ENCODE measurements at places on chromosomes 12 and 14.
A peak's percentile ranks its signal among the peaks of the same experiment; 100 is the strongest.

DNA sequence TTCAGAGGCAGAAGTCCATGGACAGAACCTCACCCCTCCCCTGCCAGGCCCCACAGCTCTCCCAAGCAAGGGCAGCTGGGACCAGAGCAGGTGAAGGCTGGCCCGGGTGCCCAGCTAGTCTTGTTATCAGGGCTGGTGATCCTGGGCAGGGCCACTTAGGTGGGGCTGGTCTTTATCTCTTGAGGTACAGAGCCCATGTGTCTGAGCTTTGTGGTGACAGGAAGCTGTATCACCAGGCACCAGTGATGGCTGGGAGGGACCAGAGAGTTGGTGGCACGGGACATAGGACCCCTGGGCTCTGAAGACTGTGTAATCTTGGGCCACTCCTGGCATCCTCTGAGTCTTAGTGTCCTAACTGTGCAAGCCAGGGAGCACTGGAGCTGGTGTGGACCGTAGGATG is 12.8 kb upstream of the HPD start:
- no peaks in the 10 kb centered on the region for H3K36me3 ChIP-seq
- DNase-seq: no peak
- no peak overlapping the region for H3K27ac ChIP-seq
- no peak overlapping the region for H3K4me3 ChIP-seq
- H3K27me3 ChIP-seq: no peaks in the 10 kb centered on the region

DNA sequence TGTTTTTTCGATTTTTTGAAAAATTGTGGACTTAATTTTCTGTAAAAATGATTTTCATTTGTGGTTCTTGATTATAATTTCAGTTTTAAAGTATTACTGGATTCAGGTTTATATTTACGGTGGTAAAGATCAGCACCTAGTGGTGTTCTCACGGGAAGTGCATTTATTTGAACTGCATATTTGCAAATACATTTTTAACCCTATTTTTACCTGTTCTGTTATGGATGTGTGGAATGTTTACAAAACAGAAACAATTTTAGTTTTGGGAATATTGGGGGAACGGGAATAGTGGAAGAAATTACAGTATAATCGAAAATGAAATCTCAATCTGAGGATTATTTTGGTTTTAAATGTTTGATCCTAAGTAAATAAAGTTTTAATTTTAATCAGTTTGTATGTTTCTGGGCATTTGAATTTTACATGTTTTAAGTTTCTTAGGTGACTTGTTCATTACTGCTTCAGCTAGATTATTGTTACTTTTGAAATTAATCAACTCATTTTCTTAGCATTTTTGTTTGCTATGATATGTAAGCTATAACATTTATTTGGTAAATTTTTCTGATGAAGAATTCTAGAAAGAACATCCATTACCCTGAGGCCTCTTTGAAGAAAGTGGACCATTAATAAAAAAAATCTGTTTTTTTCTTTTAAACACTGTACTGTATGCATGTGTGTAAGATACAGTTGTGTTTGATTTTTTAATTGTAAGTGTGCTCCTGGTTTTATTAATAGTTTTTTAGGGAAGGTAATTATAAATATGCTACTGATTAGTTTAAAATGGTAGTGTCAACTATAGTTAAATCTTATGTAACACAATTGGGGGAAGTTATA is 942 bp downstream of the ATF7IP start:
- H3K36me3 ChIP-seq: peaks cover 14% of the 10 kb centered on the region
- no peaks in the 10 kb centered on the region for H3K27me3 ChIP-seq
- H3K4me1 ChIP-seq: peaks cover 31% of the 10 kb centered on the region

GRCh38 chr12:133235401-133236112 is at the start of gene ANHX:
Gene ANHX (minus strand): TSS chr12:133235877. CDS start chr12:133234356, 1,521 bp downstream.
- no peak for DNase-seq
- H3K27me3 ChIP-seq: peaks cover 14% of the 10 kb centered on the region
- peaks cover 63% of the 10 kb centered on the region for H3K36me3 ChIP-seq
- H3K4me1 ChIP-seq: no peaks in the 10 kb centered on the region

- peaks cover 12% of the 10 kb centered on the region for H3K4me1 ChIP-seq
- peak; percentile 35 for DNase-seq
Observed at GRCh38 chr12:124928095-124928911, 13.9 kb upstream of the UBC start.

GRCh38 chr14:100771121-100771800 is 44.6 kb downstream of the DLK1 start:
- peaks cover 19% of the 10 kb centered on the region for H3K27me3 ChIP-seq
- DNase-seq: no peak
- H3K27ac ChIP-seq: no peak overlapping the region
- H3K4me1 ChIP-seq: no peaks in the 10 kb centered on the region
- H3K4me3 ChIP-seq: no peak overlapping the region

DNA sequence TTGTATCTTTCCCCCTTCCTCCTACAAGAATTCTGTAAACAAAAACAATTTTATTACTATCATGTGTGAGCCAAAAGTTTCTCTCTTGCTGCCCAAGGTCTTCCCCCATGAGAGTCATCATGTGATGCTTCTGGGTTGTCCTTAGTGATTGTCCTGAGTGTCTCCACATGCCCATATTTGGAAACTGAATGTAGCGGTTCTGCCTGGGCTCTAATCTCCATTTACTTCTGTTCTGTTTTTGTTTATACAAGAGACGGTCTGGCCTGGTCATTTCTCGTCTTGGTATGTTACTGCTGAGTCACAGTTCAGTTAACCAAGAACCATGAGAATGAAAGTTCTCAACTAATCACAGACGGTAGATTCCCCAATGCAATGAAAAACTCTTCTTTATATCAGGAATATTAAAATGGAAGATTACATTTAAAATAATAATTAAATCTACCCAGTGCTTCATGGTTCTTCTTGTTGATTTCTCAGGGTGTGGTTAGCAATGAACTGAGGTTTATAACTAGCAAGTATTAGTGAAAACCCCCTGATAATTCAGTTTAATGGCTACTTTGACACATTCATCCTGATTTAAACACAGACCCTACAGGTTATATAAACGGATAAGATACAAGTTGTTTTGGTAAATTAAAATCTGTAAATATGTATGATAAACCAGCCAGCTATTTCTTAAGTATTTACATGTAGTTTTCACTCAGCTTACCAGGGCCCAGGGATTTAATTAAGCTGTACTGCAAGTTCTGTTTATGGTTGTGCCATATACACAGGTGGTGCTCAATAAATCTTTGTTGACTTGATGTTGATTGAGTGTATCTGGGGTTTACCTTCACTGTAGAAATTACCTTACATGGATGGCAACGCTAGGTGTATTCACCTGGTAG is 81.1 kb downstream of the PELI2 start:
- H3K27ac ChIP-seq: no peak overlapping the region
- H3K36me3 ChIP-seq: no peaks in the 10 kb centered on the region
- no peaks in the 10 kb centered on the region for H3K27me3 ChIP-seq
- DNase-seq: no peak

DNA sequence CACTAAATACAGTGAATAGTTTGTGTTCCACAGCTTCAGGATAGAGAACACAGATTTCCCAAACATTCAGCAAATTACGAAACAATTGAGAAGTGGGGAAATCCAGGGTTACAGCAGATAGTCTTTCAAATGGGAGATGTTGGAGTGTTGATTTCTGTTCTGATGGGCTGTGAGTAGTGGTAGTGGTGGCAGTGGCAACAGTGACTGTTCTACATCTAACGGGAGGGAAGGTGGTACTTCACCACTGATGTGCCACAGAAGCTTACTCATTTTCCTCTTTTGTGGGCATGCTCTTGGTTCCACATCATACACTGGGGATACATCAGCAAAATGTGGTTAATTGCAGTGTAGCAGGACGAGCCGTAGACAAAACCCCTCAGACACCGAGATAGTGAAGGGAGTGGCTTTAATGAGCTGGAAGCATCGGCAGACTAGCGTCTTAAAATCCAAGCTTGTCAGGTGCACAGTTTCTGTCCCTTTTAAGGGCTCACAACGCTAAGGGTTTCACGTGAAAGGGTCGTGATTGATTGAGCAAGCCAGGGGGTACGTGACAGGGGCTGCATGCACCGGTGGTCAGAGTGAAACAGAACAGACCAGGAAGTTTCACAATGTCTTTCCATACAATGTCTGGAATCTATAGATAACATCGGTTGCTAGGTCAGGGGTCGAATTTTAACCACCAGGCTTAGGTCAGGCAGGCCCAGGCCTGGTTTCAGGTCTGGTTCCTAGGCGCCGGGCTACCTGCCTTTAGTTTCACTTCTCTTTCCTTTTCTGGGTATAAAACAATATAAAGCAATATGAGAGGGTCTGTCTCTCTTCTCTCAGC is 330.6 kb upstream of the FBXO33 start:
- no peak overlapping the region for H3K4me3 ChIP-seq
- H3K27ac ChIP-seq: no peak overlapping the region
- H3K36me3 ChIP-seq: no peaks in the 10 kb centered on the region
- no peaks in the 10 kb centered on the region for H3K27me3 ChIP-seq
- H3K4me1 ChIP-seq: no peaks in the 10 kb centered on the region

- H3K36me3 ChIP-seq: peaks cover 28% of the 10 kb centered on the region
- no peaks in the 10 kb centered on the region for H3K27me3 ChIP-seq
- H3K4me3 ChIP-seq: no peak overlapping the region
- no peaks in the 10 kb centered on the region for H3K4me1 ChIP-seq
- no peak for DNase-seq
Observed at GRCh38 chr14:64082837-64083236, 211.3 kb downstream of the ESR2 start.

- no peak overlapping the region for H3K4me3 ChIP-seq
- peaks cover 10% of the 10 kb centered on the region for H3K4me1 ChIP-seq
- H3K27ac ChIP-seq: peak overlapping the region; percentile 83
- H3K36me3 ChIP-seq: no peaks in the 10 kb centered on the region
- no peak for DNase-seq
- no peaks in the 10 kb centered on the region for H3K27me3 ChIP-seq
Observed at GRCh38 chr12:68786929-68787328, 21.0 kb upstream of the MDM2 start.

- no peaks in the 10 kb centered on the region for H3K27me3 ChIP-seq
- no peak for DNase-seq
- peaks cover 24% of the 10 kb centered on the region for H3K4me1 ChIP-seq
- H3K36me3 ChIP-seq: no peaks in the 10 kb centered on the region
Observed at GRCh38 chr12:18428416-18428815, 167.1 kb downstream of the PIK3C2G start.
